ENCODE measurements at places on chromosomes 12 and 14.

DNA sequence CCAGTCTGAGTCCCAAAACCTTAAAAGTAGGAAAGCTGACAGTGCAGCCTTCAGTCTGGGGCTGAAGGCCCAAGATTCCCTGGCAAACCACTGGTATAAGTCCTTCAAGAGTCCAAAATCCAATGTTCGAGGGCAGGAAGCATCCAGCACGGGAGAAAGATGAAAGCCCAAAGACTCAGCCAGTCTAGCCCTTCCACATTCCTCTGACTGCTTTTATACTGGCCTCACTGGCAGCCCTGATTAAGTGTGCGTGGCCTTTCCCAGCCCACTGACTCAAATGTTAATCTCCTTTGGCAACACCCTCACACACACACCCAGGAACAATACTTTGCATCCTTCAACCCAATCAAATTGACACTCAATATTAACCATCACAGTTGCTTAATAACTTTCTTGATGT is 372.1 kb upstream of the CCDC196 start:
- DNase-seq = no peak

- DNase-seq = no peak
These were observed 10.9 kb downstream of the RXYLT1 start for GRCh38 chr12:63790608-63790945.

GRCh38 chr14:25110106-25110505 is 60.2 kb upstream of the STXBP6 start:
- no peak for DNase-seq

DNA sequence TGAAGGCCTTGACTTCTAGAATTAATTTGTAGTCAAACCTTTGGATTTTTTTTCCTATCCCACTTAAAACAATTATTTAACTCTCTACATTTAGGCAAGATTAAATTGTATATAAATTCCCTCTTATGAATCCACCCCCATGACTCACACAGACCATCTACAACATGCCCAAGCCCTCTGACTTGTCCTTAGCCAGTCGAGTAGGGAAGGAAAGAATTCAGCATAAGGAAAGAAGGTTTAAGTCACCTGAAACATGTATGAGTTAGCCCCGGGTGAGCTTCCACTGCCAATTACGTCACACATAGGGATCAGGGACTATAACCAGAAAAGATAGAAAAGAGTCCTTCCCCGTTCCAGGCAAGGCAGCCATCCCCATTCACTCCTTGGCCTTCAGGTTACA is 14.9 kb upstream of the RESF1 start:
- DNase-seq = no peak

DNA sequence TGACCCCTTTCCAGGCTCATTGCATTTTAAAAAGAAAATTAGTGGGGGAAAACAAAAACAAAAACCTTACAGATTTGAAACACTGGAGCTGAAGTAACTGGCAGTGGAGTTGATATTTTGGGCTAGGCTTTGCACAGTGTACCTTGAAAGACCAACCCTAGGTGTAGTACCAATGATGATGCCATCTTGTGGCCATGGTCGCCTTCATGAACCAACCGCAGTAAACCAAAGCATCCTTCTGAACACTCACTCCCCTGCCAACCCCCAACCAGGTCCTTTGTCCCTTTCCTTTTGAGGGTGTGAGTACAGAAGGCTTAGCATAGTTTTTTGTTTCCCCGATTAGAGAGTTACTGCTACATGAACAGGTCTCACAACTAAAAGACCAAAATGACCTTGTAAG is 5.9 kb downstream of the TOMM20L start:
- no peak for DNase-seq

- no peak for DNase-seq
These were observed 103.0 kb downstream of the SAMD4A start for GRCh38 chr14:54669721-54670561.

- no peak for DNase-seq
These were observed 59.4 kb upstream of the GZMB start for GRCh38 chr14:24693353-24693737.

GRCh38 chr14:68279777-68280233 is 460.2 kb downstream of the RAD51B start:
- DNase-seq = no peak

GRCh38 chr12:71128191-71128788 is 29.5 kb downstream of the TSPAN8 start:
- no peak for DNase-seq

DNA sequence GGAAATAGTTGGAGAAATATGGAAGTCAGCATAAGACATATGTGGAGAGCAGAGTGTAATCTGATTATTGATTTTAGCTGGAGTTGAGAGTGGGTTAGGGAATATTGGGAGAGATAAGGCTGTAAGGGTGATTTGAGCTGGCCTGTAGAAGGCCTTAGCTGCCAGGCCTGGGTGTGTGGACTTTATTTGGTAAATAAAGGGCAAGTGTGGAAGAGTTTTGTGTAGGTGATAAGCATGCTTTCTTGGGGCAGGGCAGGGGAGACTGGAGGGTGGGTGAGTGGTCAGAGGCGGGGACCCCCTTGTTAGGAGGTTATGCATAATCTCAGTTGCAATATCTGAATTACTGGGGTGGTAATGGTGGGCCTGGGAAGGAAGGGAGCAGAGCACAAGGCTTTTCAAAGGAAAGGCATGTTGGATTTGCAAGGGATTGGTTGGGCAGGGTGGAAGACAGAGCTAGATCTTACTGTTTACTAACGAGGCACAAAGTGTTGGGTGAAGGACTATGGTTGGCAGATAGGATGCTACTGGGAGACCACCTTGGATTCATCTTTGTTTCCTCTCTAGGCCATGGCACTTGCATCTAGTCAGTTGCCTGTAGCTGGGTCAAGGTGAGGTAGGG is 5.5 kb downstream of the KHNYN start:
- no peak for DNase-seq

DNA sequence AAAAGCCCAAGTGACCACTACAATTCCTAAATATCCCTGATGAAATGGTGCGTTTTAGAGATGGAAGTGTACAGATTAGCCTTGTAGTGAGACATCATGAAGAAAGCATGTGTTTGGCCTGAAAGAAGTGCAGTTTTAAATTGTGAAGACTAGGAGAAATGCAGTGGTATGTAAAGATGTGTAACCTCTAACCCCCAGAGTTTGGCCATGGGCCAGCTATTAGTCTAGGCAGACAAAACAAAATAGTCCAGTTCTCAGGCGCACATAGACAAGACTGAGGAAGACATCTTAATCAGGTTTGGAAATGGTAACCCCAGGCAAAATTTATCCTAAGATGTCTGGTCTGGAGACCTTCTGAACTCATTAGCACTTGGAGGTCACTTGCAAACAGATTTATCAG is 23.4 kb downstream of the WBP11 start:
- no peak for DNase-seq

GRCh38 chr12:1539135-1539534 is 55.2 kb downstream of the FBXL14 start:
- DNase-seq = no peak

- no peak for DNase-seq
These were observed 197.7 kb upstream of the STXBP6 start for GRCh38 chr14:25247609-25248008.

- DNase-seq = no peak
These were observed 348.8 kb downstream of the TMEM117 start for GRCh38 chr12:44184499-44185206.

- DNase-seq = no peak
These were observed 68.8 kb upstream of the RTL1 start for GRCh38 chr14:100972118-100972897.

GRCh38 chr14:61889914-61890351 is 127.7 kb downstream of the SNAPC1 start:
- no peak for DNase-seq

GRCh38 chr12:93758801-93759373 is 81.7 kb downstream of the CRADD start:
- no peak for DNase-seq

GRCh38 chr14:101150039-101150610 is 246.6 kb upstream of the RTL1 start:
- no peak for DNase-seq

- peak; percentile 18 for DNase-seq
These were observed at the start of gene ISM2 for GRCh38 chr14:77498120-77498979. TSS of gene ISM2 (minus strand) at chr14:77498816. CDS start at chr14:77498793, 23 bp downstream.

GRCh38 chr14:34122081-34122480 is 171.2 kb upstream of the EGLN3 start:
- DNase-seq = no peak
